Endothelial cell (in vitro differentiated cells): ENCODE measurements at places on chromosomes 11 and 22. TPM values are rescaled to one million over a fixed set of nuclear protein-coding genes. Genes with fewer than 3 reads are reported as not detected.

- DNase-seq = no peak
Observed at GRCh38 chr11:73003088-73003487, 139.0 kb downstream of the FCHSD2 start.

- no peak for DNase-seq
Observed at GRCh38 chr22:45942344-45942743, 34.6 kb downstream of the WNT7B start.

DNA sequence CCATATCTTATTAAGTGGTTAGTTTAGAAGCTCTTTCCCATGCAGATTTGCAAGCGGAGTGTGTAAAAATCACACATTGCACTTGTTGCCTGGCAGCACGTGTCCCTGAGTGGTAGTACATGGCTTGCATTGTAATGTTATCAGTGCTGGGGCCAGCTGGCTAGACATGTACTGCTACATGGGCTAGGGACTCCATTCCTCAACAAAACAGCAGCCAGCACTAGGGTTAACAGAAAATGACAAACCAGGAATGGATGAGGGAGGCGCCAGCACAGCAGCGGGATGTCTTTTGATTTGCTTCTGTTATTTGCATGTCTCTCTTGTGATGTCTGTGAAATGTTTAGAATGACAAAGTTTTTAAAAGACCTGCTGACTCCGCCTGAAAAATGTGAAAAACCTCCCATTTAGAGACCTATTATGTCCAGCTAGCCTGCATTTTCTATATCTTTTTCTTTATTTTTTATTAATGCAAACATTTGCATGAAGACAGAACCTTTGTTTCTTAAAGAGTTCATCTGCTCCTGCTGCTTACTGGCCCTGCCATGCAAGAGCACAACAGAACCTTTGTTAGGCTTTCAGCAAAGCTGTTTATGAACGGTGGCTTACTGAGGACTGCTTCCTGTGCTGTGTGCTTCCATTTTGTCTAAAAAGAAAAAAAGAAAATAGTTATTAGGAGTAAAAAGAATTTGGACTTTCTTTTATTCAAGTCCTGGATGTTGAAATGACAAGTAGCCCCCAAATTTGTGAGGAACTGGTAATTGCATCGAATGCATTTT is 40.7 kb downstream of the CSTPP1 start:
- no peak for DNase-seq

- DNase-seq = no peak
Observed at GRCh38 chr11:35539781-35540281, 14.4 kb upstream of the PAMR1 start.

The MYEOV gene
- not detected for total RNA-seq
